ENCODE measurements at places on chromosomes 5 and 9.

- no peak for DNase-seq
Observed at GRCh38 chr9:136103651-136104487, 8.8 kb upstream of the NACC2 start.

DNA sequence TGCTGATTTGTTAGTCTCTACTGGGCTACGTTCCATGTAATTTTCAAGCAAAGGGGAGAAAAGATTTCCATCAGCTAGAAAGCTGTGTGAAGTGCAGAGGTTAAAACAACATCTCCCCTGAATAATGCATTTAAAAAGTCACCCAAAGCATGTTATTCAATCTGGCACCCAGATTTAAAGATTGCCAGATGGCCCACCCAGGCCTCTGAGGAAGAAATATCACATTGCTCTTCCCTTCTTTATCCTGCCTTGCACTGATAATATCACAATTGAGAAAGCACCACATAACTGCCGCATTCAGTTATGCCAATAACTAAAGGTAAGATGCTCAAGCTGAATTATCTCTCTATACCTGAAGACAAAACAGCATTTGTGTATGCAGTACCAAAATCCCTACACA, 119.4 kb upstream of the PUM3 start:
- DNase-seq = no peak

- DNase-seq = no peak
Observed at GRCh38 chr9:133527444-133527920, 2.7 kb upstream of the MYMK start.

GRCh38 chr5:56386046-56386445, 152.9 kb upstream of the ANKRD55 start:
- DNase-seq = no peak

GRCh38 chr9:109856785-109857184, 76.8 kb downstream of the PALM2AKAP2 start:
- no peak for DNase-seq

GRCh38 chr5:107915176-107915812, 244.6 kb upstream of the EFNA5 start:
- no peak for DNase-seq

- no peak for DNase-seq
Observed at GRCh38 chr5:15702102-15702501, 202.1 kb downstream of the FBXL7 start.

DNA sequence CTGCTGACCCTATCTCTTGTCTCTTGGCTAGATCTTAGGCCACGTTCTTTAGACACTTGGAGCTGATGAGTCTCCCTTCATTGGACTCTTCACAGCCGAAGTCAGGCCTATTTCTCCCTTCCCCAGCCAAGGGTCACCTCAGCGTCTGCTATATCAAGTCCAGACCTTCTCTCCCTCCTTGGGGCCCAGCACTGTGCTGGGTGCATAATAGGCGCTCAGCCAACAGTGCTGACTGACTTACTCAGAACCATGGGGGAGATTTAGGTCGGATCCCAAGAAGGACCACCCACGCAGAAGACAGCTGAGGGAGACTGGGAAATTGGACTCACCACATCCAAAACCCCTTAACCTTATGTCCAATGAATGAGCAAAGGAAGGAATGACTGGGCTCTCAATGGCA, 5.6 kb upstream of the AMBP start:
- DNase-seq = no peak

GRCh38 chr5:63170486-63170885, 591.9 kb downstream of the LRRC70 start:
- DNase-seq = no peak

DNA sequence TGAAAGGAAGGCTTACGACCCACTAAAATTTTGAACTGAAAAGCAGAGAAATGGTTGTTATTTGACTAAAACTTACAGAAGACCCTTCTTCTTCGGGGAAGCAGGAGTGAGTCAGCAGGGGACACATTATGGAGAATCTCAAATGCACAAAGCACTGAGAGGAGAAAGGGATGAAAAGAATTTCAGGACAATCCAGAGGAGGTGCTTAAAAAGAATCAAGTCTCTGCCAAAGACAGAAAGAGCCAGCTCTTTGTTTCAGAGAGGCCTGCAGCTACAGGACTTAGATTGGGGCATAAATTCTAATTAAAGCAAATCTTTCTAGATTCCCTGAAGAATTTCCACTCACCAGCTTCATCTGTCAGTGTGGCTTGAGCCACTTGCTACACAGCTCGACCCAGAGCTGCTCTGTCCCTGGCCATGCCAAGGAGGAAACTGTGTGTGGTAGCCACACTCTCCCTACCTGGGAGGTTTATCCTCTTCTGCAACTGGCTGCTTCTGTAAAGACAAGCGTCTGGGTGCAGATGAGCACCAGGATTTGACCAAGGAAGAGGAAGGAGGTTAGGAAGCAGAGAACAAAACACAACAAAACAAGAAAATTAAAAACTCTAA, 89.9 kb downstream of the SEMA5A start:
- no peak for DNase-seq

DNA sequence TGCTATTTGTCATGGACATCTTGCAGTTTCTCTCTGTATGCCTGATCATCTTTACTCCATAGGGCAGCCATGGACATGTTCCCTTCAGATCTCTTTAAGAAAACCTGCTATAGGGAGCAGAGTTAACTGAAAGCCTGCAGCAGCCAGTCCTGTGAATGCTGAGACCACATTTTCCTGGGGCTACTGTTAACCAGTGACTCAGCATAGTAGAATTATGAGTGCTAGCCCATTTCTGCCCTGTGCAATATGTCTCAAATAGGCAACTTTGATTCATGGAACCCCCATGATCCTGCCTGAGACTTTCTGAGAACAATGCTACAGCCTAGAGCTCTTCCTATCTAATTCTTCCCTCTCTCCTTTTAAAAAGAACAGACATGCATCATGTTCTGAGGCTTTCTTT, 624.2 kb downstream of the CHSY3 start:
- no peak for DNase-seq

DNA sequence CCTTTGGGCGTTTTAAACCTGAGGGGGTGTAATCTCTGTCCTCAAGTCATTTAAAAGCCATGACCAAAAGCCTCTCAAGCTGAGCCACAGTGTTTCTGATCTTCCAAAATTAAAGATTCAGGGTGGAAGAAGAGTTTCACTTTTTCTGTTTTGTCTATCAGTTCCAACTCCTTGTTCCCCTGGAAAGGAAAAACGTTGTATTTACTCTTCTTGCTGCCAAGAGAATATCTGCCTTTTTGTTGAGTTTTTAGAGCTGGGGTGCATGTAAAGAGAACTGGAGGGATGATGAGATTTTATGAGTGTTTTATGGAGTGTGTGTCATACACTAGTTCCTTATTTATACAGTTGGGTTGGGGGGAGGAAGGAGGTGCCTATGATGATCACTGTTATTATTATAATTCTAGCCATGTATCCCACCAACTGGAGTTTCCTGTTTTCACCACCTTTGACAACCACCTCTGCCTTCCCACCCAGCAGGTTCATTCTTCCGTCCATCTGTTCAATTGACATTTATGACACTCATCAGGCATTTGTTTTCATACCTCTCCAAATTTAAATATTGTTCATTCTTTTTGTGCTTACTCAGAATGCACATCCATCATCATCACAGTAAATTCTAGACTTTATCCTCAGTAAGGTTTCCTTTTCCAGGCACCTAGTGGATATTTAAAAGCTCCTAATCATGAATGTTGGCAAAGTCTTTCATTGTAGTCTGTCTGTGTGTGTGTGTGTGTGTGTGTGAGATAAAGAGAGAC, 97.9 kb upstream of the MPDZ start:
- DNase-seq = no peak

Data from T1000 (cell line).